ENCODE measurements at places on chromosomes 12 and 14.

- DNase-seq, result no peak
Observed at GRCh38 chr12:13105781-13106180, 2.3 kb upstream of the GSG1 start.

GRCh38 chr12:66679461-66680084 is 697 bp upstream of the GRIP1 start:
- DNase-seq, result no peak

DNA sequence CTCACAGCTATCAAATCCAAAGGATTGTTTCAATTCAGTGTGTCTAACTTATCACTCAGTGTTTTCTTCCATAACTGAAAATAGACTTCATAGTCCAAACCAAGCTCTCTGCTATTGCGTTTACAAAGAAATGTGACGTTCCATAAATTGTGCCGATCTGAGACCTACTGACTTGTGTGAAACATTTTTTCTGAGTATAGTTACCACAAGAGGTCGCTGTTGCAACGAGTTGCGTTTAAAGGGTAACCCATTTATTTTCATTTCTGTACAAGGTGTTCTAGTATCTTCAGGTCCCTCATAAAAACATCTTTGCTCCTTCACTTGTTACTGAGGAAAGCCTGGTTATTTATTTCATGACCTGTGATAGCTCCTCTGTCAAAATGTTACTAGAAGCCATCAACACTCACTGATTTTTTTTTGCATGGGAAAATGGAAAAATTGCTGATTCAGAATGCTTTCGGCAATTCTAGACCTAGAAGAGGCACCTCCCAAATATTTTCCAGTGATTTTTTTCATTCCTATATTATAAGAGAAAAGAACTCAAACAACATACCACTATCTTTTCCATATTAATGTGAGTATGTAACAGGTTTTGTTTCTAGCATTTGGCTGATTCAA is 60.9 kb upstream of the OR4E1 start:
- DNase-seq, result peak; percentile 14

DNA sequence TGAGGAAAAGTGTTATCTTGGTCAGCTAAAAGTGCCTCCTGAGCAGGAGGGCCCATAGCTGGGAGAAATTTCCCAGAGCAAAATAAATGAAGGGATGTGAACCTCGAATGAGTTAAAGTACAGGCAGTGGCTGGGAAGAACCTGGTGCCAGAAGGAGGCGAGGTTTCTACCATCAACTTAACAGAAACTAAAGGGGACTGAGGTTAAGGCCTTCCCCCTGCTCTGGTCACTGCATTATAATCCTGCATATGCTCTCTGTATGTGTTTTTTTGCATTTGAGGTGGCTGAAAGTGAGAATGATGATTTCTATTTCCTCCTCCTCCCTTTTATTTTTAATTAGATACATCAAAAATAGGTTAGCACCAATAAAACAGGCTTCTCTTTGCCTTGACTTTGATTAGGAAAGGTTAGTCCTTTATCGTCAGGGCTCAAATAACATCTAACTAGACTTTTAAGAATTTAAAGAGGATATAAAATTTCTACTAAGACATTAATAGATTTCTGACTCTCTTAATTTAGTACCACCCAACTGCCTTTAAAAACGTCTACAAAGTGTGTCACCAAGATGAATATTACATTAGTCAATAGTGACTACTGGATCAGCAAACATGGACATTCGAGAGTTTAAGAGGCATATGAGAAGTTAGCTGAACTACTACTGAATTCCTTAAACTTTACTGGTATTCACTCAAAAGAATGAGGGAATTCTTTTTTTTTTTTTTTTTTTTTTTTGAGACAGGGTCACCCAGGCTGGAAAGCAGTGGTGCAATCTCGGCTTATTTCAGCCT is 49.2 kb downstream of the GALNT4 start:
- no peak for DNase-seq

- DNase-seq, result no peak
Observed at GRCh38 chr14:71408362-71409030, 501.2 kb downstream of the PCNX1 start.

DNA sequence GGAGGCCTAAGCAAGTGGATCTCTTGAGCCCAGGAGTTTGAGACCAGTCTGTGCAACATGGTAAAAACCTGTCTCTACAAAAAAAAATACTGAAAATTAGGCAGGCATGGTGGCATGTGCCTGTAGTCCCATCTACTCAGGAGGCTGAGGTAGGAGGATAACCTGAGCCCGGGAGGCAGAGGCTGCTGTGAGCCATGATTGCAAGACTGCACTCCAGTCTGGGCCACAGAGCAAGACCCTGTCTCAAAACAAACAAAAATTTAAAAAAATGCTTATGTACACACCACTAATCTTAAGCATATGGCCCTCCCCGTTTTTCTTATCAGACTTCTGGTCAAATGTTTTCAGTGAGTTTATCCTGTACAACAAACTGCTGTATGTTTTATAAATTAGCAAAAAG is 1.7 kb upstream of the GNPNAT1 start:
- no peak for DNase-seq

- DNase-seq, result peak; percentile 47
Observed at GRCh38 chr14:79111987-79112501, 941.9 kb downstream of the NRXN3 start.

DNA sequence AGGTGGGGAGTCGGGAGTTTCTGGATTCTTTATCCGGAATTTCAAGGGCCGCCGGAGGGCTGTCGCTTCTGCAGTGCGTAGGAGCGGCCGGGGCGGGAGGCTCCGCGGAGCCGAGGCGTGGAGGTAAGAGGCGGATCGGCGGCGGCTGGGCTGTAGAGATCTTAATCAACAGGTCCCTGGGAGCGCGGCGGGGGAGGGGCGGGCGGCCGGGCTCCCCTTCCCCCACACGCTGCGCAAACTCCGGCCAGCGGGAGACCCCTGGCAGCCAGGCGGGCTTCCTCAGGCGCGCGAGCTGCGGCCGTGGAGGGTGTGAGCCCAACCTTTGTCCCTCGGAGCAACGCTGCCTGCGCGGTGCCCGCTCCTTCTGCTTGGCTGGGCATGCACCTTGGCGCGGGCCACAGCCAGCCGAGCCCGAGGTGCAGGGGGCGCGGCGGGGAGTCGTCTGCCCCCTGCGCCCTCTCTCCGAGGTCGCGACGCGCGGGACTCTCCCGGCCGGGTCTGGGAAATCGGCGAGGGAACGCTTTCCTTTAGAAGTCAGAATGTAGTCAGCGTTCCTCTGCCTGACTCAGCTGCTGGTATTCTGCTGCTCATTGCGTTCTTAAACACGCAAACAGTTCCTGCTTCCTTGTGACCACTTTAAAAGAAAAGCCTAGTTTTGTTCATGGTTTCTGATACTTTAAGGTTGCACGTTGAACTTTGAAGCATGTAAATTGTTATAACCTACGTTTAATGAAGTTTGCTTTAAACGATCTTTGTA is at the start of gene PALS1:
PALS1 (plus strand) TSS at position 25 of the 757 bp plus-strand sequence. CDS start 37,736 bp downstream, outside the sequence.
- DNase-seq, result peak; percentile 83

GRCh38 chr12:131897875-131898274 is 3.5 kb downstream of the ULK1 start:
- DNase-seq, result no peak

- peak; percentile 35 for DNase-seq
Observed at GRCh38 chr14:78933948-78934524, 763.9 kb downstream of the NRXN3 start.

GRCh38 chr12:52608826-52609630 is 7.8 kb upstream of the KRT72 start:
- no peak for DNase-seq

DNA sequence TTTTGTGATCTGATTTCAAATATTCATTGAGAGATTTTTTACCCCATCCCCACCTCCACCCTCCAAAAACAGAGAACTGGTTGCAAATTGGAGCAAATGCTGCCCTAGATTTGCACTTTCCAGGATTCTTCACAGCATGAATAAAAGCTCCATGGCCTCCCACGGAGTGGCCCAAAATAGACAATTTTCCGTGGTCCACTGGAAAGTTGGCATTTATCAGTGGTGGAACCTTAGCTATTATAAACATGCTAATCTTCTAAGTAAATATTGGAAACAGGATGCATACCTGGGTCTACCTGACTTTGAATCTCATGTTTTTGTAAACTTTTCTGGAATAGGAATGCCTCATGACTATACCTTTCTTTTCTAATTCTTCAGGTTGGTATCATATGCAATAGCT is 123.9 kb downstream of the SLC16A7 start:
- DNase-seq, result no peak

- DNase-seq, result no peak
Observed at GRCh38 chr12:116435984-116436383, 123.2 kb upstream of the MAP1LC3B2 start.

DNA sequence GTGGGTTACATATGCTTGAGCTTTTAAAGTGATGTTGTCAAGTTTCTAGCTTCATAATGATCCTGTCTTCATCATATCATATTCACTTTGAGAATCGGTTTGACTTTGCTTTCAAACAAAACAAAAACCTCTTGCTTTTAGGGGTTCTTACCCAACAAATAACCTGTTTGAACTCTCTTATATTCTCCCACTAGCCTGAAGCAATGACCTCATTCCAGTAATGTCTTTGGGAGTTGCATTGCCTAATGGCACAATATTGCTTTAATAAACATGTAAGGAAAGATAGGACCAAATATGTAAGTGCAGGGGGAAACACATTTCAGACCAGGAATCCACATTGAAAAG is 27.7 kb downstream of the WBP11 start:
- DNase-seq, result no peak

- DNase-seq, result no peak
Observed at GRCh38 chr12:131461096-131461495, 249.8 kb upstream of the SFSWAP start.

GRCh38 chr12:94290353-94290752 is 142.0 kb downstream of the PLXNC1 start:
- DNase-seq, result no peak

DNA sequence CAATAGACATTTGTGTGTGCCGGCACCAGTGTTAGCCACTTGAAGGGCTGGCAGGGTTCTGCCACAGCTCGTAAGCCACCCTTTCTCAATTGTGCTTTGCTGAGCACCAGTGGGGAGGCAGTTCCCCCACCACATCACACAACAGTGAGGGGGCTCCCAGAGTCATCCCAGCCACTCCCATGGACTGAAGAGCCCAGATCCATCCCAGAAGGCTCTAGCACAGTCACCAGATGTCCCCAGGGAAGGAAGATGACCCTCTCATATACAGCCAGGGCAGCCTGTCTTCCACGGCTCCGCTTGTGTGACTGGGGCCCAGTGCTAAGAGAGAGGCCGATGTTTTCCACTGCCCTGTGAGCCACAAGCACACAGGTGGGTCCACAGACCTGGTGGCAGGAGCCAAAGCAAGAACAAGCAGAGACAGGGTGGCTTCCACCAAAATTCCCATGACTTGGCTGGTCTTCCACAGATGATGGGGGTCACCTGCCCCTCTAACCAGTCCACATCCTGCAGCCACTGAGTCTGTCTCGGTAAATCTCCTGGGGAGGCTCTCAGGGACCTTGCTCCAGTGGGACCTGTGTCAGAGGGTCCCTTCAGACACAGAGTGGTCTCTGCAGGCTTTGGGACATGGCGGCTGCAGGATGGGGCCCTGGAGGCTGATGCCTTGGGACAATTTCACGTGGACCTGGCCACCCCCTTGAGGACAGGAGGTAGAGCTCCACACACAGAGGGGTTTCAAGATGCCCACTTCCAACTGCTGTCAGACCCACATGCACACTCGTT is 71.9 kb upstream of the DDX11 start:
- DNase-seq, result no peak

- no peak for DNase-seq
Observed at GRCh38 chr12:53738406-53739213, 11.4 kb upstream of the CALCOCO1 start.

GRCh38 chr14:71695611-71696350 is 236.4 kb upstream of the RGS6 start:
- DNase-seq, result no peak

GRCh38 chr12:87804386-87804785 is 224.8 kb downstream of the C12orf50 start:
- DNase-seq, result no peak

DNA sequence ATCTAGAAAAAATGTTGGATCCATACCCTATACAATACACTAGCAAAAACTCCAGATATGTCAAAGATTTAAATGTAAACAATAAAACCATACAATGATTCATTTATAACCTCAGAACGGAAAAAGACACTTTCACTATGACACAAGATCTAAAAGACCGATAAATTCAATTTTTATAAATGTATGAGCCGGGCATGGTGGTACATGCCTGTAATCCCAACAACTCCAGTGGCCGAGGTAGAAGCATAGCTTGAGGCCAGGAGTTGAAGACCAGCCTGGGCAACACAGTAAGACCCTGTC is 2.5 kb upstream of the SOS2 start:
- no peak for DNase-seq

DNA sequence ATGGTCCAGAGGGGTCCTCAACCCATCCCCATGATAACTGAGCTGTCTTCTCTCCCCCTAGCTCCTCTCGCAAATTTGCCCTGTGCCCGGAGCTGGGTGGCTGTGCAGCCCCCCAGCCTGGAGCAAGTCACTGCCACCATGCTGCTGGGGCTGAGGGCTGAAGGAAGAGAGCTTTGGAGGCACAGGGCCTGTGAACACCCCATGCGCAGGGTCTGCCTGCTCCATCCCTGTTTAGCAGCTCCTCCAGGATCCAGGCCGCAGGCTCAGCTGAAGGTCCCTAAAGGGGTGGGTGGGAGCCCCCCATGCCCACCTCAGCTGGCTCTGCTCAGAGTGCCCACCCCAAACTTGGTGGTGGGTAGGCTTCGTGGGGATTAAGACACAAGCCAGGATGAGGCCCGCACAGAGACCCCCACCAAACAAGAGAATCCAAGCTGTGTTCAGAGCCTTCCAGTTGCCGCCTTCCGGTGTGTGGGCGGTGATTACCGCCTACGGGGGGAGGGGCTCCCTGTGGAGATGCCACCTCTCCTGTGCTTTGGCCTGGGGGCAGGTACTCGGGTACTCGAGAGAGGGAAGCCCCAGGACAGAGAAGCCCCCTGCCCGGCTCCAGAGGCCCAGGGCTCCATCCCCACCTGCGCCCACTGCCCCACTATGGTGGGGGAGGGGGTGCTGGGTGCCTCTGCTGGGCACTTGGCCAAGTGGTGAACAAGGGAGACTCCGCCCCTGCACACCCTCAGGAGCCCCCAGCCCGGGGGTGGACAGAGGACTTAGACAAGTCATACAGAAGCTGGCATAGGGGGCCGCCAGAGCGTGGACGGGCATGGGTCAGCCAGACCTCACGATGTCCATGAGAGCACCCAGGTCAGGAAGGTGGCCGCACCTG is 1.4 kb upstream of the JAG2 start:
- DNase-seq, result no peak

GRCh38 chr12:1590221-1590979 is 4.0 kb downstream of the FBXL14 start:
- DNase-seq, result peak; percentile 66
